ENCODE measurements at places on chromosomes 16 and 17.
A peak's percentile ranks its signal among the peaks of the same experiment; 100 is the strongest.

- no peaks in the 10 kb centered on the region for H3K27me3 ChIP-seq
- peak; percentile 47 for DNase-seq
- no peaks in the 10 kb centered on the region for H3K36me3 ChIP-seq
- peak overlapping the region; percentile 17 for H3K27ac ChIP-seq
- no peak overlapping the region for H3K4me3 ChIP-seq
- peaks cover 4% of the 10 kb centered on the region for H3K4me1 ChIP-seq
These were observed 15.9 kb downstream of the B9D1 start for GRCh38 chr17:19346351-19347255.

DNA sequence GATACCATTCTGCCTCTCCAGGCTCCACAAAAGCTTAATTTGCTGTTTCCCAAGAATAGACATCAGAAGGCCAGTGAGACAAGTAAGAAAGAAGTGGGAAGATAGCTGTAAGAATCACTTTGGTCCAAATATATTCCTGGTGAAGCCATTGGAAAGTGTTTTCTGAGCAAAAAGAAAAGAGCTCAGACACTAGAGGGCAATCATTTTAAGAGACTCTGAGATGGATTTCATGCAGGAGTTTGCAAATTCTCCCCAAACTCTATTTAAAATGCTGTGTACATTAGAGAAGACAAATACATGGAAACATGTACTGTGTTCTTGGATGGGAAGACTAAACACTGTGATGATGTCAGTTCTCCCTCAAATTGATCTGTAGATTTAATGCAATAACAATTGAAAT lies 8.0 kb upstream of the SLC6A2 start:
- no peaks in the 10 kb centered on the region for H3K4me1 ChIP-seq
- H3K27ac ChIP-seq, result no peak overlapping the region
- H3K27me3 ChIP-seq, result peaks cover 16% of the 10 kb centered on the region
- no peaks in the 10 kb centered on the region for H3K36me3 ChIP-seq
- H3K4me3 ChIP-seq, result no peak overlapping the region

DNA sequence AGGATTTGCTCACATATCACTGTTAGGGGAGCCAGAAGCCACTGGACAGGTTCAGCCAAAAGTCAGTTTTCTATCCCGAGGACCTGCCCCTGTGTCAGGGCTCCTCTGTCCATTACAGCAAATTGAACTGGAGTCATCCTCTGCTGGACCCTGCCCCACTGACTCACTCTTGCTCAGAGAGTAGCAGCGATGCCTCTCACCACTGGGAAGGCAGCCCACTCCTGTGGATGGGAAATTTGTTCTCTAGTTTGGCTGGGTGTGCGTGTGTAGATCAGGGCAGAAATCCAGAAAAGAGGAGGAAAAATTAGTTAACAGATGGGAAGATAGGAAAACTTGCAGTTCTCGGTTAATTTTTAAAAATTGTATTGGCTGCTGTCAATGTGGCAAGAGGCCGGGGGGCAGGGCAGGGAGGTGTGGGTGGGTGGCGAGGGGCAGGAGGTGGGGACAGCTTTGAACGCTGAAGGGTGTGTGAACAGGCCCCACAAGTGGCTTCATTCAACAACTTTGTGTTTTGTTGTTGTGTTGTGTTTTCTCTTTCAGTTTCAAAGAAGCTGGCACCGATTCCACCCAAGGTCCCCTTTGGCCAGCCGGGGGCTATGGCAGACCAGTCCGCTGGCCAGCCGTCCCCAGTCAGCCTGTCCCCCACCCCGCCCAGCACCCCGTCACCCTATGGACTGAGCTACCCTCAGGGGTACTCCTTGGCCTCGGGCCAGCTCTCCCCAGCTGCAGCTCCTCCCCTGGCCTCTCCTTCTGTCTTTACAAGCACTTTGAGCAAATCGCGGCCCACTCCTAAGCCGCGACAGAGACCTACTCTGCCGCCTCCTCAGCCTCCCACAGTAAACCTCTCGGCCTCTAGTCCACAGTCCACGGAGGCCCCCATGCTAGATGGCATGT lies 33.6 kb downstream of the ELAC2 start:
- no peaks in the 10 kb centered on the region for H3K27me3 ChIP-seq
- no peaks in the 10 kb centered on the region for H3K36me3 ChIP-seq
- H3K4me3 ChIP-seq, result peak overlapping the region; percentile 15
- H3K27ac ChIP-seq, result no peak overlapping the region
- DNase-seq, result no peak

DNA sequence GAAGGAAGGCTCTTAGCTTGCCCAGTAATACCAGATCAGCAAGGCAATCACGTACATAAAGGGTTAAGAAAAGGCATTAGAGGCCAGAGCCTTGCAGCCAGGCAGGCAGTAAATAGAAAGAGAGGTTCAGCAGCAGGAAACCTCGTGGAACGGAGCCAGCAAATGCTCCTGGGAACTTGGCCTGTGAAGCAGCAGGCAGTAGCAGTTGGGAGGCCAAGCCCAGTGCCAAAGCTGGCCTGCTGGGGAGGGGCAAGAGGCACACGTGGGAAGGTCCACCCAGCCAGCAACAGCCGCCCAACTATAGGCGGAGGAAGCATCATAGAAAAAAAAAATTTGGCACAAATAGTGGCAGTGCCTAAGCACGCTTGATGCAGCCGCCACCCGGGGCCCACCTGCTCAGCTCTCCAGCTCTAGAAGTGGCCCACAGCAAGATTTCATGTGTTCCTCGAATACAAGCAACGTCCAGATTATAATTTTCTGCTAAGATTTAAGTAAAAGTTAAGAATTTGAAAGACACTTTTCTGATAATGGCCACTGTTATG lies 2339.5 kb downstream of the TP53TG3F start:
- H3K27ac ChIP-seq, result no peak overlapping the region
- peak; percentile 33 for DNase-seq

- H3K4me3 ChIP-seq, result no peak overlapping the region
- no peak for DNase-seq
- no peaks in the 10 kb centered on the region for H3K4me1 ChIP-seq
- no peaks in the 10 kb centered on the region for H3K36me3 ChIP-seq
- no peaks in the 10 kb centered on the region for H3K27me3 ChIP-seq
- no peak overlapping the region for H3K27ac ChIP-seq
These were observed 520.8 kb downstream of the WWOX start for GRCh38 chr16:78620291-78620690.

GRCh38 chr17:66465701-66466100 lies 163.3 kb downstream of the PRKCA start:
- no peak overlapping the region for H3K27ac ChIP-seq
- no peak overlapping the region for H3K4me3 ChIP-seq
- DNase-seq, result no peak

DNA sequence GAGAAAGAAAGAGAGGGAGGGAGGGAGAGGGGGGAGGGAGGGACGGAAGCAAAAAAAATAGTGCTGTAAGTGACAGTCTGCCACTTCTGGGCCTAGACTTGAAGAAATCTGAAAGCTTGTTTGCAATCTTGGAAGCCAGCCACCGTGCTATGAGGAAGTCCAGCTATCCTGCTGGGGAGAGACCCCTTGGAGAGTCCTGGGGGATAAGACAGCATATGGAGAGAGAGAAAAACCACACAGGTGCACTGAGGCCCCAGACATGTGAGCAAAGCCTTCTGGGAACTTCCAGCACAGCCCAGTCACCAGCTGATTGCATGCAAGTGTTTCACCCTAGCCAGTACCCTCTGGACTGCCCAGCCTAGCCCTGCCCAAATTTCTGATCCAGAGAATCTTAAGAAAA lies 12.6 kb upstream of the ALOX12B start:
- no peaks in the 10 kb centered on the region for H3K4me1 ChIP-seq
- H3K27me3 ChIP-seq, result no peaks in the 10 kb centered on the region
- no peak overlapping the region for H3K27ac ChIP-seq
- H3K4me3 ChIP-seq, result no peak overlapping the region

Data from upper lobe of right lung (tissue), 1 donor.